ENCODE measurements at places on chromosomes 13 and 19. TPM values are rescaled to one million over a fixed set of nuclear protein-coding genes. Genes with fewer than 3 reads are reported as not detected.

DNA sequence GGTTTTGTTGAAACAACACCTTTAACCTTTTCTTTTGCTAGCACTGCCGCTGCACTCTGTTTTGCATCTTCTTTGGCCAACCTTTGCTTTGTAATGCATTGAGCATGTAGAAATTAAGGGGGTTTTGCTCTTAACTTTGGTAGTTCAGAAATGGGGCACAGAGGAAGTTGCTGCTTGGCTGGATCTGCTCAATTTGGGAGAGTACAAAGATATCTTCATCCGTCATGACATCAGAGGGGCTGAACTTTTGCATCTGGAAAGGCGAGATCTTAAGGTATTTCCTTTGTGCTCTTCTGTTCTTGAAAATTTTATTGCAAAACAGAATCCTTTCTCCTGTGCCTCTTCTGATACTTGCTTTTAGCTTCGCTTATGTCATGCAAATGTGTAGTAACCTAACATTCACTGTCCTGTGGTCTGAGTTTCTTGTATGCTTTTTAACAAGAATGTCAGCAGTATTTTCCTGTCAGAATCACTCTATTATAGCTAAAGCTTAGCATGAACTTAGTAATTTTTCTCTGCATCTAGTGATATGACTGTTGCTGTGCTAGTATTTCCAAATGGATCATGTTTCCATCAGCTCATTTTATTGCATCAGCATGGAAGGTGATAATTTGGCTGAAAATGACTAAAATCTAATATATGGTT is 50.7 kb upstream of the AKAP11 start:
- H3K36me3 ChIP-seq, result peaks cover 59% of the 10 kb centered on the region
- H3K4me3 ChIP-seq, result no peak overlapping the region
- H3K27ac ChIP-seq, result no peak overlapping the region

Gene COL5A3
- total RNA-seq, result 13.6 TPM

Gene KIR2DL3
- not detected for total RNA-seq

GRCh38 chr19:51259348-51260245 is 8.7 kb downstream of the SIGLECL1 start:
- DNase-seq, result no peak
- no peaks in the 10 kb centered on the region for H3K27me3 ChIP-seq
- H3K4me1 ChIP-seq, result no peaks in the 10 kb centered on the region
- H3K27ac ChIP-seq, result no peak overlapping the region
- H3K4me3 ChIP-seq, result no peak overlapping the region

- no peak overlapping the region for H3K4me3 ChIP-seq
- peaks cover 49% of the 10 kb centered on the region for H3K4me1 ChIP-seq
- no peak for DNase-seq
- H3K27me3 ChIP-seq, result no peaks in the 10 kb centered on the region
- no peaks in the 10 kb centered on the region for H3K36me3 ChIP-seq
These were observed 69.0 kb upstream of the NPAS1 start for GRCh38 chr19:46950526-46951170.

Gene ZNF790
- total RNA-seq, result 17.0 TPM

Measured in ascending aorta (tissue), 2 donors.